HCT116 (cell line): ENCODE measurements at places on chromosomes 12 and 14.

- no peak for DNase-seq
Measured at GRCh38 chr12:1428671-1429070, 165.7 kb downstream of the FBXL14 start.

DNA sequence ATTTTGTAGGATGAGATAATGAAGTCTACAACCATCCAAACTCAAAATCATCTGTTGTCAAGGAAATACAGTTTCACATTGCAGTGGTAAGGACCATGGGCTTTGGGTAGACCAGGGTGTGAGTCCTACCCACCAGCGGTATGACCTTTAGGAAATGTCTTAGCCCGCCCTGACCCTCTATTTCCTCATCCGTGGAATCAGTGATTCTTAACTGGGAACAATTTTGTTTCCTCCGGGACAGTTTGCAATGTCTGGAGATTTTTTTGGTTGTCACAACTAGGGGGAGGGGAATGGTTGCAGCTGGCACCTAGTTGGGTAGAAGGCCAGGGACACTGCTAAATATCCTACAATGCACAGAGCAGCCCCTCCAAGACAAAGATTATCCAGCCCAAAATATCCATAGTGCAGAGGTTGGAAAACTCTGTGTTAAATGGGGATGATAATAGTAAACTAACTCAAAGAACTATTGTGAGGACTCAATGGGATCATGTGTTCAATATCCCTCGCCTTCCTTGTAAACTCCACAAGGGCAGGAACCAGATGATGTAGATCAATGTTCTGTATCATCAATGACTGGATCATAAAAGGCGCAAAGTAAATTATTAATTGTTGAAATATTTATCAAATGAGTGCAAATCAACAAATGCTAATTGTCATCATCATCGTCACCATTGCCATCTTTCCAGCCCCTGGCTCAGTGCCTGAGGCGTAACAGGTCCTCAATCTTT is 15.7 kb upstream of the IFT81 start:
- DNase-seq, result no peak

GRCh38 chr14:35879654-35880249 is 53.6 kb downstream of the BRMS1L start:
- peak; percentile 18 for DNase-seq

GRCh38 chr12:9751204-9752144 is 9.2 kb downstream of the CD69 start:
- peak; percentile 12 for DNase-seq

DNA sequence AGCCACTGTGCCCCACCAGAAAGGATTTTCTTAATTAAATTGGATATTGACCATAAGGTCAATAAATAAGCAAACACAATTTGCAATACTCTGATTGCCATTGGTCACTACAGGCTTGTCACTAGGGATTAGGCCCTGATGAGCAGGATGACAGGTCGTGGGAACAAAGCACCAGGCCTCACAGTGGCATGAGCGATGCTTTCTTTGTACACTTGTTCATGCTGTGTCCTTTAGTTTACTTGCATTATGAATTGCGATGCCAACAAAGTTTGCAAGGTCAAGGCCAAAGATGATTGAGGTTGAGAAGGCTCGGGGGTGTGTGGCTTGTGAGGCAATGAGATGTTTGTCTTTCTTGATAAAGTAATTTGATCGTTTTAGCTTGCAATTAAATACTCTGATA is 136.0 kb downstream of the TTC8 start:
- no peak for DNase-seq

- DNase-seq, result no peak
Measured at GRCh38 chr14:75497191-75497590, 25.1 kb upstream of the BATF start.

DNA sequence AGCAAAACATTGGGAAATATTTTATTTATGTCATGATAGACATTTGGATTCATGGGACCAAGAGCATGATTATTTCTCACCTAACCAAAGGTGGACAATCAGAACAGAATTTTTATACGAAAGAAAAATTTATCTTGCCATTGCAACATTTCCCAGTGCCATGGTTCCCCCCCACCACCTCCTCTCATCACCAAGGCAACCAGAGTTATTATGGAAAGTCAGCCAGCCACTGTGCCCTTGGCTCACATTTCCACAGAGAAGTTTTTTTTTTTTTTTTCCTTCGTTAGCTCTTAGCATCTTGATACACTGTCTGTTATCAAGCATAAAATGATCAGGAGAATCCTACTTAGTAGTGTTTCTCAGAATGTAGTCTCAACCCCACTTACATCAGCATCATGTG is 176.4 kb upstream of the TMTC1 start:
- no peak for DNase-seq

GRCh38 chr12:5335069-5335468 is 96.8 kb upstream of the NTF3 start:
- DNase-seq, result no peak

DNA sequence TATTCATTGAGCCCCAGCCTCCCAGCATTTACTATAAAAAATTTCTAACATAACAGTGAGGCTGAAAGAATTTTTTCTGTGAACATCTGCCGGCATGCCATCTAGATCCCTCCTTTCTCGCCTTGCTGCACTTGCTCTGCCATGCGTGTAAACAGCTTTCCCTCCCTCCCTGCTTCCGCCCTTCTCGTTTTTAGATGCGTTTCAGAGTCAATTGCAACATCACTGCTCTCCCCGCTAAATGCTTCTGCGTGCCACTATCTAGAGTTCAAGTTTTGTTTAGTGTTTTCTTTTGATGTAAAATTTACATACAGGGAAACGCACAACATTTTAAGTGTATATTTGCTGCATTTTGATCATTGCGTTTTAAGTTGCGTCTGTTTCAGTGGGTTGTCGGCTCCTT is 83.6 kb downstream of the CCDC92 start:
- DNase-seq, result no peak

DNA sequence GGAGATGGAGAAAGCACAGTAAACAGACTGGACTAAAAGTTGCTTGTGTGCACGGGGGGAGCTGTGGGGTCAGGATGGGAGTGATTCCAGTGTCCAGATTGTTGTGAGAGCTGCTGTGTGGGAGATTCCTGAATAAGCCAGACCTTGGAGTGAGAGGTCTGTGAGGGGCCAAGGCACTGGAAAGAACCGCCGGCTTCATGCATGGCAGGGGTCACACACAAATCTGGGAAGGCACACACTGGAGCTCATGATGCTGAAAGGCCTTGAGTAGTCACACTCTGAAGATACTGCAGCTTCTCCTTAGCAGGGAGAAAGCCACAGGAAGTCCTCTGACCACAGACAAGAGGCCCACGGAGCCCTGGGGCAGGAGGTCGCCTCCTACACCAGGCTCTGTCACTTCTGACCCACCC is 23.1 kb downstream of the ADCY6 start:
- no peak for DNase-seq

GRCh38 chr12:51932218-51933076 is 19.1 kb upstream of the ACVR1B start:
- DNase-seq, result no peak

- peak; percentile 8 for DNase-seq
Measured at GRCh38 chr12:95583933-95584332, 32.7 kb upstream of the USP44 start.

GRCh38 chr12:40197590-40197989 is 27.2 kb upstream of the LRRK2 start:
- no peak for DNase-seq

DNA sequence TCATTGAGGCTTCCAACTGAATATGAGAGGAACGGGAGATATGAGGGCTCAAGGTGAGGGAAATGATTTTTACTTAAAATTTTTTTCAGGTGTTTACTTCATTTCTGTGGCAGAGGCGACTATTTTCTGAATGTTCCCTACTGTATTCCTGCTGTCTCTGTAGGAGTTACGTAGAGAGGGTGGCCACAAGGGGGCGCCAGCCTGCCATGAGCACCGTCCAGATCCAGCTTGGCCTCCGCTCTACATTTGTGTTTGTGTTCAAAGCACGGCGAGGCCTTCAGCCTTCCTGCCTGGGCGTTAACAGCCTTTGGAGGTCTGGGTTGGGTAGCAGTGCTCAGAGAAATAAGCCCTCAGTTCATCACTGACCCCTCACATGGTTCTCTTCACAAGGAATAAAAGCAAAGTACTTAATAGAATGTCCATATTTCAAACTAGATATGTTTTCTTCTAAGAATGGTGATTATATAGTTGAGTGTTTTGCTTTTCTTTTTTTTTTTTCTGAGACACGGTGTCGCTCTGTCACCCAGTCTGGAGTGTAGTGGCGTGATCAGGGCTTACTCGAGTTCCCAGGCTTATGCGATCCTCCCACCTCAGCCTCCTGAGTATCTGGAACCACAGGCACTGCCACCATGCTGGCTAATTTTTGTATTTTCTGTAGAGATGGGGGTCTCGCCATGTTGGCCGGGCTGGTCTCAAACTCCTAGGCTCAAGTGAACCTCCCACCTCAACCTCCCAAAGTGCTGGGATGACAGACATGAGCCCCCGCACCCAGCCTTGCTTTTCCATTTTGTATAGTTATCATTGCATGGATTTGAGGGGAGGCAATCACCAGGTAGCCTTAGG is 22.3 kb downstream of the CKB start:
- DNase-seq, result no peak

GRCh38 chr14:96925422-96925821 is 128.2 kb downstream of the VRK1 start:
- no peak for DNase-seq

DNA sequence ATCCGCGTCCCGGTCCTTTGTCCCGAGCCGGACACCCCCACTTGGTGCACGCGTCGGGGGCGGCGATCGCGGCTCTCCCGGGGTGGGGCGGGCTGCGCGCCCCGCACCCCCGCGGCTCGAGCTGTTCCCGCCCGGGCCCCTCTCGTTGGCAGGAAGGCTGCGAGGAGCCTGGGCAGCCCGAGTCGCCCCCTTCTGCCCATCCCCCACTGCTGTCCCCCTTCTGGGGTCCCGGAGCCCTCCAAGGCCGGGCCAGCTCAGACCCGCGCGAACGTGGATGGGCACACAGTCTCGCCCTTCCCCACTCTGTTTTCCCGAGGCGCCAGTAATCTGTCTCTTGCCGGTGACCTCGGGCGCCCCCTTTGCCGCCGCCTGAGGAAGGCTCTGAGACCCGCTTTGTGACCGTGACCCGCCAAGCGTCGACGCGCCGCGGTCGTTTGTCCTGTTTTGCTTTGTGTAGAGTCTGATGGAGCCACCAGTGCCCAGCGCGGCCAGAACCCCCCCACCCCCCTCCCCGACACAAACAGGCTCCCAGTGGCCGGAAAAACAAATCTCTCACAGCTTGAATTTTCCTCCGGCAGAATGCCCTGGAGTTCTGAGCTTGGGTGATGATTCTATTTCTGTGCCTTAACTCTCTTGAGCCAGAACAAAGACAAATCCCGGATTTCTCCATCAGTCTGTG is 610 bp downstream of the C14orf132 start:
- no peak for DNase-seq

- no peak for DNase-seq
Measured at GRCh38 chr12:109435428-109436187, 41.5 kb downstream of the KCTD10 start.

DNA sequence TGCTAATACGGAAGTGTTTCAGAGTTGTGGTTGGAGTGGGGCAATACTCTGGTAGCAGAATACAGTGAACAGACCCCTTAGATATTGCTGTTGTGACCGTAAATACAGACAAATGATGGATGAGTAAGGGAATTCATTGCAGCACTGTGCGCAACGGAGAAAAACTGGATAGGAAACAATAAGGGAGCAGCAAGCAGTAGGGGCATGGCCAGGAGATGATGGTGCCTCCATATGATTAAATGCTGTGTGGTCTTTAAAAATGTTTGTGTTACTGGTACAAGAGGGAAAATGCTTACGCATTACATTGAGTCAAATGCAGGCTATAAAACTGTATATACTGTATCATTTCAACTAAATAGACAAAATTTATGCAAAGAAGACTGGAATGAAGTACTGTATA is 61.6 kb downstream of the EML1 start:
- no peak for DNase-seq

- DNase-seq, result no peak
Measured at GRCh38 chr12:14395074-14395778, 29.7 kb downstream of the ATF7IP start.

- DNase-seq, result no peak
Measured at GRCh38 chr14:72966038-72966437, 39.8 kb downstream of the DCAF4 start.

DNA sequence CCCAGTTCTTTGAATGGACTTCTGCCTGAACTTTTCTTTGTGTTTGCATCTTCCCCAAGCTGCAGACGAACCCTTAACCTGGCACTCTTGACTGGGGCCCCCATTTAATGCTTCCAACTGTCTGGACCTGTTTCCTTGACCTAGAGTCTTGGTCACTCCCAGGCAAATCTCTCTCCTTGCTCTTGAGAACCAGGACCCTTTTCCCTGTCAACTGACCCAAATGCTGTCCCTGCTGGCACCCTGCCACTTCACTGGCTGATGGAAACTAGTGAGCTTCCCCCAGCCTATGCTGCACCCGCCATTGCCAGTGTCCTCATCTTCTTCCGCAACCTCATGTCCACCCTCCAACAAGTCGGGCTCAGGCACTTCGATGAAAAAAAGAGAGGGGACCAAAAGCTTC is 79.5 kb downstream of the PRIMA1 start:
- DNase-seq, result no peak

DNA sequence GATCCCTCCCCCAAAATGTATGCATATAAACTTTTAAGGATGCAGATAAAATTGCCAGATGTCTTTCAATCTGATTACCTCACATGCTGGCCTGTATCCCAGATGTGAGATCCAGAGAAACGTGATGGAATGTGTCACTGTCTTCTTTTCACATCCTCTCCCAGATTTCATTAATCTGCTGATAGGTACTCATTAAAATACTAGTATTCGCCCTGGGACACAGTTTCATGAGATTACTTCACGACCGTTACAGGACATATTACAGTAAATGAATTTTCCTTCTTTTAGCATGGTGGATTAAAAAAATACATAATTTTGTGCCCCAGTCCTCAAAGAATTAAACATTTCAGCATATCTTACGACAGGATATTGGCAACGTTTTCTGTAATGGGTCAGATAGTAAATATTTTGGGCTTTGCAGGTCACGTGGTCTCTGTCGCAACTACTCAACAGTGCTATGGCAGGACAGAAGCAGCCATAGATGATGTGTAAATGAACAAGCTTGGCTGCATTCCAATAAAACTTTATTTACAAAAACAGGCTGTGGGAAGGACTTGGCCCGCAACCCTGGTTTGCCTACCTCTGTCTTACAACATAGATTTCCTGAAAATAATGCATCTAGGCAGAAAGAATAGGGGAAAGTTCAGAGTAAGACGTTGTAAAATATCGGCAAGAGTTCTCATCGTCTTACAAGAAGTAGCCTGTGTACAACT is 156.0 kb upstream of the DIO3 start:
- DNase-seq, result no peak

DNA sequence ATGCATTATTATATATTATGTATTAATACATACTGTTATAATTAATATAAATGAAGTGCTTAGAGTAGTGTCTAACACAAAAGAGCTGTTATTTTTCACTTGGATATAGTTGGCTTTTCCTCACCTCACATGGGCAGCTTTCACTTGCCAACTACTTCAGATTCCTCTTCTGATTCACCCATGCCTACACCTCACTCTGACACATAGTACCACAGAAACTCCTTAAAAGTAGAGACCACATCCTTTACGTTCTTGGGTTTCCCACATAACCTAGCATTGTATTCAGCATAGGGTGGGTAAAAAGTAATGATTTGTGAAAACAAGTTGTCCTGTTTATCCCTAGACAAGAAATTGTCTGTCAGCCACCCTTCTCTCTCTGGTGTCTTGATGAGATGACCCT is 61.0 kb downstream of the DIO2 start:
- no peak for DNase-seq
